CD4-positive, alpha-beta T cell treated with Interleukin-4 for 4 hours (primary cell): ENCODE measurements at places on chromosomes 3 and 15.

DNA sequence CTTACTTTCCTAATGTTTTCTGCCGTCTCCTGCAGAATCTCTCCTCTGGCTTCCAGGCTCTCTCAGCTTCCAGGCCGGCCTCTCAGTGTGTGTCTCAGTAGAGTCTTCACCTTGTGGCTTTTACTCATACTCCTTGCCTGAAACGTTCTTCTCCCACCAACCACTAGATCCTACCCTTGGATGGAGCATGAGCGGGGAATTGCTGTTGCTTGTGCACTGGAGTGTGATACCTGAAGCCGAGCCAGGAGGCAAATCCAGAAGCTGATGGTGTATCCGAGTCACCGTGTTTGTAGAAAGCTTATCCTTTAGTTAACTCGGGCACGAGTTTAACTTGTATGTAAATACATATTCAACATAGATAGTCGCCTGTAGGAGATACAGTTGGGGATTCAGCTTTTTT, 285.0 kb upstream of the C2CD4B start:
- DNase-seq = no peak

DNA sequence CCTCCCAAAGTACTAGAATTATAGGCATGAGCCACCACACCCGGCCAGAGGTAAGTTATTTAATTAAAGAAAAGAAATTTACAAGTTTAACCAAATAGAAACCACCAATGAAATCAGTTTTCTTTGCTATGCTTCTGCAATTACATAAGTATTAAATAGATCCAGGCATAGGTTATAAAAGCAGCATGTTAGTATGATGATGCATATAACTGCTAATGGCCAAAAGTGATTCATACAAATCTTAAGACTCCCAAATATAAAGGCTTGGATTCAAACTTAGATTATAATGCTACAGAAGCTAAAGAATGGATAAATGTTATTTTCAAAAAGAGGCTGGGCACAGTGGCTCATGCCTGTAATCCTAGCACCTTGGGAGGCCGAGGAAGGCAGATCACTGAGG, 32.8 kb upstream of the HDC start:
- no peak for DNase-seq

GRCh38 chr3:31373681-31374080, 159.0 kb upstream of the STT3B start:
- DNase-seq = no peak

DNA sequence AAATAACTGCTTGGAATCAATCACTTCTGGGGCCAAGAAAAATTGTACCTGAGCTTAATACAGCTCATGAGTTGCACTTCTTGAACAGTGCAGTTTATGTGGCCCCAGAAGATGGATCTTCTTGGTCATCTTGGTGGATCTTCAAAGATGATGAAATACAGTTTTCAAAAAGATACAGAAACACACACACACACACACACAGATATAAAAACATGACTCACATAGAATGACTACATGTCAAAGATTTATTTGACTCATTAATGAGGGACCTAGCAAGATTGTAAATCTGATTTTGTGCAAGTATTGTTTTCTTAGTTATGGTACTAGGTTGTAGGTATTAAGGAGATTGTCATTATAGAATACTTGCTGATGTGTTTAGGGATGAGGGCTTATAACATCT, 32.6 kb downstream of the PDCD6IP start:
- no peak for DNase-seq

GRCh38 chr15:38670128-38671005, 105.8 kb upstream of the RASGRP1 start:
- DNase-seq = peak; percentile 93

DNA sequence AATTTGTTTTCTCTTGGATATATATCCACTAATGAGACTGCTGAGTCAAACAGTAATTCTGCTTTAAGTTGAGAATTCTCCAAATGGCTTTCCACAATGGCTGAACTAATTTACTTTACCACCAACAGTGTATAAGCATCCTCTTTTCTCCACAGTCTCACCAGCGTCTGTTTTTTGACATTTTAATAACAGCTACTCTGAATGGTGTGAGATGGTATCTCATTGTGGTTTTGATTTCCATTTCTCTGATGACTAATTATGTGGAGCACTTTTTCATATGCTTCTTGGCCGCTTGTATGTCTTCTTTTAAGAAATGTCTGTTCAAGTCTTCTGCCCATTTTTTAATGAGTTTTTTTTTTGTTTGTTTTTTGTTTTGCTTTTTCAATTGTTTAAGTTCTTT, 206.2 kb downstream of the CTNNB1 start:
- peak; percentile 19 for DNase-seq

DNA sequence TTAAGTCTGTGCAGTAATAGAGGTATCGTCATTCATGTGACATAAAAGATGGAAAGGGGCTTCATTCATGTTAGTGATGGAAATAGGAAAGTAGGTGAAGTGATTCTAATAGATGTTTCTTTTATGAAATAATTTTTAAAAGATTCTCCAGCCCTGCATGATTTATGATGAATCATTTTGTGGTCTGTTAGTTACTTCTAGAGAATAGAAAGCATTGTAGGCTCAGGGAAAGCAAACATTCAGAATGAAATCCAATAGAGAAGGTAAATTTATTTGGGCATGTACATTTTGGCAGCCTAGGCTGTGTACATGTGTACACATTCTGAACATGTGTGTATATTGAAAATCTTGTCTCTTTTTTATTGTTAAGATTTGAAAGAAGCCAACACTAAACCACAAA, 23.1 kb downstream of the PPARG start:
- DNase-seq = no peak

GRCh38 chr3:58690490-58690889, 23.9 kb upstream of the FAM3D start:
- DNase-seq = no peak

DNA sequence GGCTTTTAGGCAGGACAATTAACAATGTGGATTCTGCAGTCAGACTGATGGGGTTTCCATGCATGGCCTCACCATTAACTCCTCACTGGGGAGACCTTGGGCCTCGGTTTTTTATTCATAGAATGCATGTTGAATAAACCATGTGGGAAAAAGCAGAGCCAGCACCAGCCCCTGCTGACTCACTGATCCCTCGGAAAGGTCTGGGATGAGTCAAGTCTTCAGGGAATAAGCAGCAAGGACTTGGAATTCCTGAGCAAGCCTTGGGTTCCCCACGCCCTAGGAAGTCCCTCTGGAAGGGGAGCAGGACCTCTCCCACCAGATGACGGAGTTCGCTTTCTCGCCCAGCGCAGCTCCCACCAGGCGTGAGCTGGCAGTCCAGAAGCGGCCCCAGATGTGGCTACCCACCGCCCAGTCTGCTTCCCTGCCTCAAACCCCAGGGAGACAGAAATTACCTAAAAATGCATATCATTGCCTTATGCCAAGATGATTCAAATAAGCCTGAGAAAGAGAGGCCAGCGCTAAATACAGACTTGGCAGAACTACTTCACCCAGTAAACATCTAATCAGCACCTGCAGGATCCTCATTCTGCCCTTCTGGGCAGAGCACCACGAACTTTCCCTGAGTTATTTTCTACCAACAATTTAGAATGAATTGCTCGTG, 45.4 kb downstream of the BTD start:
- DNase-seq = no peak

- no peak for DNase-seq
These were observed 2.1 kb upstream of the ITGA11 start for GRCh38 chr15:68434021-68434420.

GRCh38 chr15:21267226-21267625, 173.1 kb downstream of the POTEB3 start:
- no peak for DNase-seq

DNA sequence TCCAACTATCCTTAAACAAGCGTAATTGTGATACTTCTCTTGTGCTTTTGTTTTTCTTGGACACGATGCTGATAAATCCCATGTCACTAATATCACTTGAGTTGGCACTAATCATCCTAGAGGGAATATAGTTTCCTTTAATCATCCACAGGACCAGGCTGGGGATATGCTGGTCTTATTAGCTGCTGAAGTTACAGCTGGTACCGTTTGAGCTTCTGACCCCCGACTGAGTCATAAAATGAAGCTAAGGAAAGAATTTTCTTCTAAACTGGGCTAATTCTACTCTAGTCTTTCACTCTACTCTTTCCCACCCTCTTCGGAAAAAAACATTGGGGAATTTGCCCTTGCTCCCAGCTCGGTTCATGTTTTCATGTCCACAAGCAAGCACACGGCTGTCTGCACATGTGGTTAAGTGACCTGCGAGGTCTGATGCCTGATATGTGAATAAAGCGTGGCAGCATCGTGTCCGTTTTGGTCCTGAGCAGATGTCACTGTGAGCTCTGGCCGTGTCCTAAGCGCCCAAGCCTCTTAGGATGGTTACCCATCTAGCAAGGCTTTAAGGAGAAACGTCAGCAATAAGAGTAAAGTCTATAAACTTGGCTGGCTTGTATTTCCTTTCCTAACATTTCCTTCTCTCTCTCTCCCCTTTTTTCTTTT, 223.7 kb downstream of the ITPR1 start:
- DNase-seq = no peak

DNA sequence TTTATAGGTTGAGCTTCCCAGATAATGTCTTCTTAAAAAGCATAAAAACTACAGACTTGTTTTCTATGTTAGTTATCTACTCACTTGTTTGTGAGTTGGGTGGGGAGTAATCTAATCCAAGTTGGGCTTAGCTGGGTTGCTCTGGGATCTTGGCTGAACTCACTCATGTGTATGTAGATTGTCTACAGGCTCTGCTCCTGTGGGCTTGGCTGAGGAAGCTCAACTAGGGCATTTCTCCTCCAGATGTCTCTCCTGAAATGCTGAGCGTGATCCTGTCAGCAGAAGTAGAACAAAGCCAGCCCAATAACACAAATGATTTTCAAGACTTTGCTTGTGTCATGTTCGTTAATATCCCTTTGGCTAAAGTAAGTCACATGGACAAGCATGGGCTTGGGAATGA, 17.3 kb downstream of the KCNH8 start:
- DNase-seq = no peak

GRCh38 chr3:99601515-99601914, 36.9 kb upstream of the COL8A1 start:
- DNase-seq = no peak

GRCh38 chr15:29819979-29820378, 2.3 kb downstream of the TJP1 start:
- no peak for DNase-seq

DNA sequence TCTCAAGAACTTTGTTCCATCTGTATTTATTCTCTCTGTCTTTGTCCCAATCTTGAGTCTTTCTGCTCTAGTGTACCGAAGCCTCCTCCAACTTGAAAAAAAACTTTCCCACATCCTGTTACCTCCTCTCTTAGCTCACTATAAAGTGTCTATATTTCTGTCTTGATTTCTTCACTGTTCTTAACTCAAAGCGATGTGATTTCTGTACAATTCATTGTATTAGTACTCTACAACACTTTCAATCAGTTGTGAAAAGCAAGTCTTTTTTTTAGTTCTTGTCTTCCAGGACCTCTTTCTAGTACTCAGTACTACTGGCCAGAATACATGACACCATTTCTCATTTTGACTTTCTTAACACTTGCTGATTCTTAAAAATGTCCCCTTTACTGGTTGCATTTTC, 353.5 kb upstream of the SATB1 start:
- no peak for DNase-seq

DNA sequence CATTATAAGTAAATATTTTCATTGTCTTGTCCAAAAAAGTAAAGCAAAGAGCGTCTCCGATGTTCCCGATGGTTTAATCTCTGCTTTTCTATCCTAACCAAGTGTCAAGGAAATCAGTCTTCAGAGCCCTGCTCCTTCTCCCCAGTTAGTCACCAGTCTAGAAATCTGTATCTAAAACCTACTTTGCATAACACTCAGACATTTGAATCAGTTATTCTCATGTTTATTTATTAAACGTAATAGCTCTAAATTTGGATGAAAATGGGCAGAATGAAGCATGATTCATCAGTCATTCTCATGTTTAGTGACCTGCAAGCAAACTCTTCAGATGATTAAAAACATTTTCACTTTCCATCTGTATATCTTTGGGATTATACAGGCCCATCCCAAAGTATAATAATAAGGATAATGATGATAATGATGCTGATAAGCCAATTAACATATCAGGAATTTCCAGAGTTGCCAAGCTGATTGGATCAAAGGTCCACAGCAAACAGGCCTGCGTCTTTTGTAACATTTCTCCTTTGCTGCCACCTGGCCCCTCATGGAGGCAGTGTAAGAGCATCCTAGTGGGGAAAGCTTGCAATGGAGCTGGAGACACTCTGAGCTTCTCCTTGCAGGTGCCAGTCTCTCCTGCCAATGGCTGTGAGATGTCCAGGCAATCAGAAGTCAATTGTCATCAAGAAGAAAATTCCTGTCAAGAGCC, 273.9 kb downstream of the IGSF11 start:
- no peak for DNase-seq

DNA sequence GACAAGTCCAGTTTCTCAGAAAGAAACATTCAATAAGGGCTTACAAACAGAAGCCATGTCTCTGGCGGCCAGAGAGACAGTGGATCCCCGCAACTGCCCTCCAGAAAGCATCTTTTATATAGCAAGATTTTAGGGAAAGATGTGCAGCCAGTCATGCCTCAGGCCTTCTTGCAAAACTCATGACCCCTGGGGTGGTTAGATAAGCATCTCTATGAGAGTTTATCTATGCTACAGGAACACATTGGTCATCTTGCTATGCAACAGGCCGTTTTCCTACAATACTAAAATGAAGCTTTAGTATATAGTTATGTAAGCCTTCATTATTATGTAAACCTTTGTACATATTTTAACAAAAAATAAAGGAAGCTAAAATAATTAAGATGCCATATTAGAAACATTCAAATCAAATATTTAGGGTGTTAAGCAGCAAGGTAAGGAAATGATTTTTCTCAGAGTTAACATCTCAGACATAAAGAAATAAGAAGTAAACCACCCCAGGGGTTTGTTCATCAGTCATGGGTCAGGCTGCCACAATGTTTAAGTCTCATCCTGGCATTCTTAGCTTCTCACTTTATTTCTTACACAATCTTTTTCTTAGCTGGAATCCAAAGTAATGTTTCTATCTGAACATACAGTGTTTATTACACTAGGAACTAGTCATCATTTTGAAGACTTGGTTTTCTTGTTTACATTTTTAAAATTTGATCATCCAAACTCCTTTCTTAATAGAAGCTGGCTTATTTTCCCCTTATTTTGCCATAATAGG, 6.3 kb upstream of the FSIP1 start:
- no peak for DNase-seq

DNA sequence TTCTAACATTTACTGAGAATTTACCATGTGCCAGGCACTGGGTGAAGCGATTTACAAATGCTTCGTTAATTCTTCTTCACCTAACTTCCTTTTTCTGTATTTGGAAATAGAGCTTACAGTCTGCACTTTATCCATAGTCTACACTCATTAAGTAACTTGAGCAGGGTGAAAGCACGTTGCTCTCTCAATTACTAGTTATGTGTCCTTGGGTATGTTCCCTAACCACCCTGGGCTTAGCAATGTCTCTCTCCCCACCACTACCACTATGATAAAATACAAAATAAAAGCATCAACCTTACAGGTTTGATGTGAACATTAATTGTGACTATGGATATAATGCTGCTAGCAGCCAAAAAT, 172.9 kb upstream of the SLC2A2 start:
- no peak for DNase-seq

DNA sequence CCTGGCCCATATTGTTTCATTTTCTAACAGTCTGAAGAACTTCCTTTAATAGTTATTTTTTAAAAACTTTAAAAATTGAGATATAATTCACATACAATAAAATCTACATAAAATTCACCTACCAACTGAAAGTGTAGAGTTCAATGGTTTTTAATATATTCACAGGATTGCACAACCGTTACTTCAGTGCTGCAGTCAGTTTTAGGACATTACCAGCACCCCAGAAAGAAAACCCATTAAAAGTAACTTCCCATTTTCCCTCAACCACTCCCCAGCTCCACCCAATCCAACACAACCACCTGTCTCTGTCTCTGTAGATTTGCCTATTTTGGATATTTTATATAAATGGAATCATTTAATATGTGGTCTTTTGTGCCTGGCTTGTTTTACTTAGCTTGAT, 29.6 kb downstream of the MGA start:
- no peak for DNase-seq
